ENCODE measurements at places on chromosomes 12 and 14.

- no peak for DNase-seq
Observed at GRCh38 chr14:61876362-61877034, 114.3 kb downstream of the SNAPC1 start.

- no peak for DNase-seq
Observed at GRCh38 chr12:42550800-42551199, 38.7 kb downstream of the PRICKLE1 start.

- DNase-seq: no peak
Observed at GRCh38 chr12:31517994-31518393, 72.9 kb downstream of the DENND5B start.

GRCh38 chr12:14716848-14717444, 20.5 kb upstream of the GUCY2C start:
- DNase-seq: no peak

GRCh38 chr12:5063149-5063548, 19.5 kb downstream of the KCNA5 start:
- no peak for DNase-seq

DNA sequence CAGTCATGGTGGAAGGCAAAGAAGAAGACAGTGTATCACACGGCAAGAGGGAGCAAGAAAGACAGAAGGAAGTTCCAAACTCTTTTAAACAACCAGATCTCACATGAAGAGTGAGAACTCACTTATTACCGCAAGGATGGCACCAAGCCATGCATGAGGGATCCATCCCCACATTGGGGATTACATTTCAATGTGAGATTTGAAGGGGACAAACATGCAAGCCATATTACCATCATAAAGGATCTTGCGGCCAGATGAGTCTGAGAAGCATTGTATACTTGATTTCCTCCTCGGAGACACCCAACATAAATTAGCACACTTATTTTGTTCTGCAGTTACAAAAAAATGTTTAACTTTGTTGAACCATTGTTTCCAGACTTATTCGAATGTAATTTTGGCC, 66.5 kb downstream of the TBK1 start:
- no peak for DNase-seq

DNA sequence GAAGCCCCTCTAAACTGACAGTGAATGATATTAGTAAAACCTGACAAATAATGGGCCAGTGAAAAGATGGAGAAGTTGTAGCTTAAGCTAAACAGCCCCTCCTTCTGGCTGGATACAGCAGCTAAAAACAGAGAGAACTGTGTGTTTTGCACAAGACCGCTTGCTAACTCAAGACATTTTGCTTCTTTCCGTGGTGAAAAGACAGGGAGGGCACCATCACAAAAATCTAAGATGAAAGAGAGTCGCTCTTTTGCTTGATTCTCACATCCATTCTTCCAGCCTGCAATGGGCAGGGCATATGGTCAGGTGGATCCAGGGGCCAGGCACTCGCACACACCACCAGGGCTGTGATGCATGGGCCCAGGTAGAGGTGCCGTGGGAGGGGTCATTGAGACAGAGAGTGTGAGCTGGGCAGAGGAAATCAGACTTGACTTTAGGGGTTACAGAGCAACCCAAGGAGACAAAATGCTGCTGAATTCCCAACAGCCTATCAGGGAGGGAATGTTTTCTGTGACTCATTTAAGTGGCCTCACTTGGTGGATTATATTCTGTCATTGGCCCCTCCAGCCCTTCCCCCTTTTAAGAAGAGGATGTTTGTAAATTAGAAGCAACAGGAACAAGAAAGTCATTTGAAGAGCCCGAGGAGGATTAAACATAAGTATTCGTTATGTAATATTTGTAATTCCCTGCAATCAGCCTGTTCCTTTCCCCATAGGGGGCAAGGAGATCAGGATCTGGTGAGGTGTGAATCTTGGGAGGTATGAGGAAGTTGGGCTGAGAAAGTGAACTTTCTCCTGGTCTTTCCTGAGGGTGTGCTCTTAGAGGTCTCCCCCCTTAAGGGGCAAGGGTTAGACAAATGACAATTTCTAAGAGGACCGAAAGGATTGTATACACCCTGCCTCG, 12.3 kb downstream of the EMP1 start:
- DNase-seq: no peak

GRCh38 chr14:71119832-71120231, 212.6 kb downstream of the PCNX1 start:
- DNase-seq: no peak

- no peak for DNase-seq
Observed at GRCh38 chr14:71430678-71431376, 501.4 kb upstream of the RGS6 start.

DNA sequence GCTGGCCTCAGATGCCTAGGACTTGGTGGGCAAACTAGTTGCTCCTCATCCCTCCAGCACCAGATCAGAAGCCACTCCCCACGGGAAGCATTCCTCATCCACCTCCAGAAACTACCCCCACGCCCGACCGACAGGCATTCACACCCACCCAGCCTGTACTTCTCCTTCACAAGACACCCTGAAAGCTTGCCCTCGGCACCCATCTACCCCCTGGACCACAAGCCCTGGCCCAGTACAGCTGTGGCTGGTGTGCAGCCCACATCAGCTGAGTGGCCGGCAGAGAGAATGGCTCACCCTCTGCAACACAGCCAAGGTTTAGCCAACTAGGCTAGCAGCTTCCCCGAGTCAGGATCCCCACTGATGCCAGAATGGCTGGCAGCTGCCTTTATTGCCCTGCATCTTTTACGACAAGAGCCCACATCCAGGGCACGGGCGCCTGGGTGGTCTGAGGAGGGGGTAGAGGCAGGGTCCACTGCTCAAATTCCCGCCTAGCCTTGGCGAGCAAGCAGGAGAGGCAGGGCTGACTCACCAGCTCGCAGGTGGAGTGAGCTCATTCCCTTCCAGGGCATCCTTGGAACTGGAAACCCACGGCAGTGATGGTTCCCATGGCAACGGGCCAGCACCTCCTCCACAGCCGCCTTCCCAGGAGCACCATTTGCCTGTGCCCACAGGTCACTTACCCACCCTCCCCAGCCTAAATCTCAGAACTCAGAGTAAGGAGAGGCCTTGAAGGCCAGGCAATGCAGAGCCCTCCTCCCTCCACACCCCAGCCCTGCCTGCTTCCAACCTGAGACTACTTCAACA, 17.1 kb downstream of the ACTN1 start:
- no peak for DNase-seq

- DNase-seq: no peak
Observed at GRCh38 chr12:68772714-68773113, 26.7 kb downstream of the SLC35E3 start.

DNA sequence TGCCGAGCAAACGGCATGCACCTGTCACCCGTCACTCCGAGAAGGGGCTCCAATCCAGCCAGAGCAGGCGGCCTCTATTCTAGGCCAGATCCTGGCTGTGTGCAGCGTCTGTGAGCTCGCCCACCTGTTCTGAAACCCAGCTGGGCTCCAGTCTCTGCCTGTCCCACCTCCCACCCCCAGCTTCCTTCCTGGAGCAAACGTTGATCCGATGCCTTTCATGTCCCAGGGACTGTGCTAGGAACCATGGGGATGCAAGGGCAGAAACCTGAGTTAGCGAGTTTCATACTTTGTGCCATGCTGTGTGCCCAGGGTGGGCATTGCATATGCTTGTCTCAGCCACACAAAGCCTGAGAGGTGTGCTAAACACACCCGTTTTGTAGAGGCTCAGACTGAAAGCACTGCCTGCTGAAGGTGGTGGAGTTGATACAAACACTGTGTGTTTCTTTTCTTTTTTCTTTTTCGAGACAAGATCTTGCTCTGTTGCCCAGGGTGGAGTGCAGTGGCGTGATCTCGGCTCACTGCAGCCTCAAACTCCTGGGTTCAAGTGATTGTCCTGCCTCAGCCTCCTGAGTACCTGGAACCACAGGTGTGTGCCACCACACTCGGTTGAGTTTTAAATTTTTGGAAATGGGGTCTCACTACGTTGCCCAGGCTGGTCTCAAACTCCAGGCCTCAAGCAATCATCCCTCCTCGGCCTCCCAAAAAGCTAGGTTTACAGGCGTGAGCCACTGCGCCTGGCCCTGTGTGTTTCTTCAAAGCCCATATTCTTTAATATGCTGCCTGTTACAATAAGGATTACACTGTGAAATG, 84.1 kb upstream of the MED13L start:
- DNase-seq: no peak

DNA sequence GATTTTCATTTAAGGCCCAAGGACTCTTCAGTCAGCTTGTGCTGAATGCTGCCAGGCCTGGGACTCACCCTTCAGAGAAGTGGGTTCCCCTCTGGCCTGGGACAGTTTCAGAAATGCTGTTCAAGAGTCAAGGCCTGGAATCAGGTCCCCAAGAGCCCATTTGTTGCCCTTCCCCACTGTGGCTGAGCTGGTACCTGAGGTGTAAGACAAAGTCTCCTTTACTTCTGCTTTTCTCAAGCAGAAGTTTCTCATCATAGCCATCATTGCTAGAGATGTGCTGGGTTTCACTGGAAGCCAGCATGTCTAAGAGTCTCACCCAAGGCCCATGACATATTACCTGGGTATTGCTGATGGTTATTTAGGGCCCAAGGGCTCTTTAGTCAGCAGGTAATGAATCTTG, 8.9 kb downstream of the FANCM start:
- DNase-seq: no peak

- DNase-seq: no peak
Observed at GRCh38 chr14:32939254-32940065, 781 bp downstream of the NPAS3 start.

GRCh38 chr14:53912021-53912420, 44.6 kb downstream of the BMP4 start:
- DNase-seq: no peak

DNA sequence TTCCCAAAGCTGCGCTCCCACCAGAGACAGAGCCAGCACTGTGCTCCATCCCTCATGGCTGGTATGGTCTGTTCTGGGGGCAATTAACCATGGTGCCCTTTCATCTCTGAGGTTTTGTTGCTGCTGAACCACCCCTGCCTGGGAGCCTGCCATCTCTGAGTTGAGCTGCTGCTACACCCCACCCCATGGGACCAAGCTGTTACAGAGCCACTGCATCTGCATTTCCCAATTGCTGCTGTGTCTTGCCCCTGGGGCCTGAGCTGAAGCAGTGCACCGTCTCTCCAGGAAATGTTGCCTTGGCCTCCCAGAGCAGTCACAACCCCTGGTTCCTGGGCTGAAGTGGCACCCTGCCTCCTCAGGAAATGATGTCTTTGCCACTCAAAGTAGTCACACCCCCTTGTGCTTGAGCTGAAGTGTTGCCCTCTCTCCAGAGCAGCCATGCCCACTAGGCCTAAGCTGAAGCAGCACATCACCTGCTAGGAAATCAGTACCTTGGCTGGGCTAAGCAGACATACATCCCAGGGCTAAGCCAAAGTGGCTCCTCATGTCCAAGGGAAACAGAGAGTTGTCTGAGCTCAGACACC, 140.3 kb downstream of the RERGL start:
- DNase-seq: no peak

DNA sequence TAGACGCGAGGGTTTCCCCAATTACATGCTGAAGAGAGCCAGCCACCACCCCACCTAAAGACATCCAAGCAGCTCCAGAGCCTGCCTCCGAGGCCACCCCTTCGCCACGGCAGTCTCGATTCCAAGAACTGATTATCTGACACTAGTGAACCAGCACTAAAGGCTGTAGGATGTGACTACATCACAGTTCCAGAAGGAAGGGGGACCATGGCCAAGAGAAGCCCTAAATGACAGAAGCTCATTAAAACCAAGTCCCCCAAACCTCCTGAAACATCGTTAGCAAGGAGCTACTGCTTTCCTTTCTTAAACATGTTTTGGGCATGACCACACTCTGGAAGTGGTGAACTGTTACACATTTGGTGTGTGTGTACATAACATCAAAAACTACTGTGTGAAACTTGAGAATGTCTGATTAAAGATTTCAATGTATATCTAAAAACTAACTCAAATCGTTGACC, 88.2 kb downstream of the DUSP16 start:
- DNase-seq: no peak

- no peak for DNase-seq
Observed at GRCh38 chr14:77086951-77087350, 11.1 kb upstream of the CIPC start.
